GM20000 (cell line): ENCODE measurements at places on chromosomes 4 and X.

DNA sequence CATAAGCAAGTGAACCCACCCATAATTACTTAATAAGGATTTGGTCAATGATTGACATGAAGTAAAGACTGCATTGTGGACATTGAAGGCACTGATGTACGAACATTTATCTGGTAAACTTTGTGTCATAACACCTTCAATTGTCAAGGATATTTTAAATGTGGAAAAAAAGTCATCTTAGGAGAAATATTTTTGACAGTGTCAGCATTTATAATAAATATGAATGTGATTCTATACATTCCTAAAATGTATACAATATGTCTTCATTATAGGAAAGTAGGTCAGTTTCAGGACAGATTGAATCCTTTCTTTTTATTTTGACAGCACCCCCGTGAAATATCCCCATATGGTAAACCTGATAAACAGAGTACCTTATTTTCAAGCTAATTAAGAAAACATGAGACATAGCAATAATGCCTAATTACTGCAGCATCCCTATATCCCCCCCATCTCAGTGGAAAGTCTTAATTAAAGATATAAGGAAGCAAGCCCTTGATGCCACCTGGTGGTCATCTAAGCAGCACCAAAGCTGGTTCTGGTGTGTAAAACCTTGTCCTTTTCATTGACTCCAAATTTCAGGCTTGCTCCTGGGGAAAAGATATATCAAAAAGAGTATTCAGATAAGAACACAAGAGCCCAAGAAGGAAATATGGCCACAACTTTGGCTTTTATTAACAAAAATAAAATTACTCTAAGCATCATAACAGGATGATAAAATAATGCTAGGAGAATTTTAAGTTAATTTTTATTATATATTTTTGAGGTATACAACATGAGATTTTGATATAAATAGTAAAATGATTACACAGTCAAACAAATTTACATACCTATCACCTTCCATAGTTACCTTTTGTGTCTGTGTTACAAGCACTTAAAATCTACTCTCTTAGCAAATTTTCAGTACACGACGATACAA is 379.7 kb downstream of the TLL1 start:
- DNase-seq: peak; percentile 5

DNA sequence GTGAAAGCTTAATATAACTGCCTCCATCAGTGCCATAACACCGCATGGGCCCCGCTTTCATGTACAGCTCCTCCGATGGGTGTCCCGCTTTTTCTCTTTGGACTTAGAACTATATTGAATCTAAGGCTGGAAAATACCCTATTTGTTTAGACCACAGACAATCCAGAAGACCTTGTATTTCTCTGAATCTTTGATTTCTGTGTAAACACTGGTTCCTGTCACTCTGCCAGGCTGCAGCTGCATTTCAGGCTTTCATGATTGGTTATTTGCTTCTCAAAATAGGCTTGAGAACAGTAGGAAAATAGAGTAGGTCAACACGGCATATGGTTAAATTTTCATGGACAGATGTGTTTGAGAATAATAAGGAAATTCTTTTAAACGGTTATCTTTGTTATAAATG is 80.0 kb downstream of the NWD2 start:
- DNase-seq: no peak

GRCh38 chr4:98939892-98940298 is 11.0 kb upstream of the EIF4E start:
- DNase-seq: no peak

- DNase-seq: no peak
Measured at GRCh38 chr4:74794382-74795010, at the start of gene BTC. Gene BTC (minus strand): TSS chr4:74794523. CDS start chr4:74794325, 198 bp downstream.

- DNase-seq: no peak
Measured at GRCh38 chr4:129008096-129008495, 85.2 kb downstream of the SCLT1 start.

GRCh38 chrX:15619053-15619755 is 18.4 kb upstream of the ACE2 start:
- no peak for DNase-seq

DNA sequence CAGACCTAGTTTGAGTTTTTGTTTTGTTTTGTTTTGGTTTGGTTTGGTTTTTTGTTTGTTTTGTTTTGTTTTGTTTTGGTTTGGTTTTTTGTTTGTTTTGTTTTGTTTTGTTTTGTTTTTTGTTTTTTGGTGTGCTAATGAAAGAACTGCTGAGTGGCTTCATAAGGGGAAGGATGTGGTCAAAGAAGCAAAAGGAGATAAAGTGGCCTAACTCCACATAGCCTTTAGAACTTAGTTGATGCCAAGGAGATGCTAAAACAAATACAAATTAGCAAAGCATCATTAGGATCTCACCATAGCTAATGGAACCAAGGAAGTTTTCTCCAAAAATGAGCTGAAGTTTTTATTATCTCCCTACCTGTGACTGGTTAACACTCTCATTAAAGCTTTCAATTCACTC is 44.6 kb upstream of the TMEM164 start:
- DNase-seq: no peak

GRCh38 chr4:168099195-168099594 is 6.9 kb downstream of the ANXA10 start:
- no peak for DNase-seq

- no peak for DNase-seq
Measured at GRCh38 chr4:126742048-126742447, 890.7 kb upstream of the INTU start.

DNA sequence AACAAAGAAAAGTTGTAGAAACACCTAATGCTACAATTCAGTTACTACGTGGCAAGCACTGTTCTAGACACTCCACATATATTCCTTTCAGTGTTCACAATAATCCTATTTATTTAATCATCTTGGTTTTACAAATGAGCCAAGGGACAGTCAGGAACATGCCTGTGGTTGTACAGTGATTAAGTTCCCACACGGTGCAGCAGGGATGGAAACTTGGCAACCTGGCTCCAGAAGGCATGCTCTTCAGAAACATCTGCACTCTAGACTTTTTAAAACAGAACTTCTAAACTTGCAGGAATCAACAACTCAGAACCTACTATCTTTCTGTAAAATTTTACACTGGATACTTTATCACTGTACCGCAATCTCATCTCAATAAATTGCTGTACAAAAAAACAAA is 32.1 kb downstream of the TAPT1 start:
- no peak for DNase-seq

GRCh38 chr4:147421456-147421855 is 59.4 kb upstream of the EDNRA start:
- DNase-seq: no peak

DNA sequence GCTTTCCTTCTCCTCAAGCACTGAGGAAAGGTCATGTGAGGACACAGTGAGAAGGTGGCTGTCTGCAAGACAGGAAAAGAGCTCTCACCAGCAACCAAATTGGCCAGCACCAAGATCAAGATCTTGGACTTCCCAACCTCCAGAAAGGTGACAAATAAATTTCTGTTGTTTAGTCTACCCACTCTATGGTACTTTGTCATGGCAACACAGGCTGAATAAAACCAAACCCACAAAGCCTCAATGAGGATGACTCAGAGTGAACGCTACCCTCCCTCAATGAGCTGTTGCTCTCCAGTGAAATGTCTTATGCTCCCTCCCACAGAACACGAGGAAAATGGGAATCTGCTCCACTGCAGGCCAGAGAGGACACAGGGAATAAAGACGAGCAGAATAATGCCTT is 244.1 kb downstream of the RAB28 start:
- no peak for DNase-seq

- DNase-seq: no peak
Measured at GRCh38 chr4:155914782-155915181, 11.3 kb downstream of the TDO2 start.

- no peak for DNase-seq
Measured at GRCh38 chr4:24689212-24689611, 104.9 kb upstream of the DHX15 start.

DNA sequence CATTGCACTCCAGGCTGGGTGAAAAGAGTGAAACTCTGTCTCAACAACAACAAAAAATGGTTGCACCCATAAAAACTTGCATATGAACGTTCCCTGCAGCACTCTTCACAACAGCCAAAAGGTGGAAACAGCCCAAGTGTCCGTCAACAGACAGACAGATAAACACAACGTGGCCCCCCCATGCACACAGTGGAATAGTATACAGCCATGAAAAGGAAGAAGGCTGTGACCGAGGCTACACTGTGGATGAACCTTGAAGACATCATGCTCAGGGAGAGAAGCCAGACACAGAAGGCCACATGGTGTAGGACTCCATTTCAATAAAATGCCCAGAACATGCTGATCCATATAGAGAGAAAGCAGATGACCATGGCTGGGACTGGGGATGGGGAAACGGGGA is 33.5 kb upstream of the ASMTL start:
- DNase-seq: no peak

DNA sequence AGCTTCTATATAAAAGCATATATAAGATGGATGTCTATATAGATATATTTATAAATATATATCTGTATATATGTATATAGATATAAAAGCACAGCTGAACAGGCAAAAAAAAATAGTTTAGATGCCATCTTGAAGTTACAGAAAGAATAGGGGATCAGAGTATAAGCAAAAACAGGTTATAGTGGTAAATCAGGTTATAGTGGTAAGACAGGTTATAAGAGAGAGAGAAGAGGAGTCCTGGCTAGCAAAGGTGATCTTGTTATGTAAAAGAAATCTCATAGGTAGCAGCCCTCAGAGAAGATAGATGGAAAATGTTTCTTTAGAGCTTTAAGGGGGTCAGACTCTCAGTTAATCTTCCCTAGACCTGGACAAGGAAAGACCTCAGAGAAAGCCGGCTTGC is 1263.1 kb downstream of the PCDH7 start:
- no peak for DNase-seq

DNA sequence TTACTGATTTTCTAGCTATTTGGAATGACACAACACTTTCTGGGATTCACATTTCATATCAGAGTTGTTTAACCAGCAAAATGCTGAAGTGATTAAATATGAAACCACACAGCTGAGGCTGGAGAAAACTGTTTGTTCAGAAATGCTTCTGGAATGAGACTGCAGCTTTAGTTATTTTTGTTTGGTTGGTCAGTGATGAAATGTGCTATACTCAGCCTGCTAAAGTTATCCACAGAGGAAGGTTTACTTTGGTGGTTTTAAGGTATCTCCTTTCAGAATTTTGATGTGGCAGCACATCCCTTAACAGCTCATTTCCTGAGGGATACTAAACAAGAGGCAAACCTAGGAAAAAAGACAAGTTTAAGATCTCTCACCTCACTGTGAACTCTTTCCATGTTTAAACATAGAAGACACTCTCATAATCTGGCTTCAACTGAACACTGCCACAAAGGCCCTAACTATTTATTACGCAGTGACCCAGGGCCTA is 106.6 kb upstream of the PDE5A start:
- DNase-seq: no peak

- DNase-seq: no peak
Measured at GRCh38 chr4:152448854-152449253, 87.0 kb downstream of the FBXW7 start.

DNA sequence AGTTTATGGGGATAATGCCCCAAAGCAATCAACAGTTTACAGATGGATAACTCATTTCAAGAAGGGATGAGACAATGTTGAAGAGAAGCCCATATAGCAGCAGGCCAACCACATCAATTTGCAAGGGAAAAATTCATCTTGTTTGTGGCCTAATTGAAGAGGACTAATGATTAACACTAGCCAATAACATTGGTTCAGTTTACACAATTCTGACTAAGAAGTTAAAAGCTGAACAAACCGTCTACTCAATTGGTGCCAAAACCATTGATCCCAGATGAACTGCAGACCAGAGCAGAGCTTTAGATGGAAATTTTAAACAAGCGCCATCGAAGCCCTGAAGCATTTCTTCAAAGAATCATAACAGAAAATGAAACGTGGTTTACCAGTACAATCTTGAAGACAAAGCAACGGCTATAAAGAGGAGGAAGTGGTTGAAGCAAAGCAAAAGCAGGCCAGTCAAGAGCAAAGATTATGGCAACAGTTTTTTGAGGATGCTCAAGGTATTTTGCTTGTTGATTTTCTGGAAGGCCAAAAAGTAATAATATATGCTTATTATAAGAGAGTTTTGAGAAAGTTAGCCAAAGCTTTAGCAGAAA is 20.5 kb upstream of the BLTP1 start:
- DNase-seq: no peak

GRCh38 chr4:10096201-10096977 is 20.2 kb downstream of the WDR1 start:
- DNase-seq: peak; percentile 85

DNA sequence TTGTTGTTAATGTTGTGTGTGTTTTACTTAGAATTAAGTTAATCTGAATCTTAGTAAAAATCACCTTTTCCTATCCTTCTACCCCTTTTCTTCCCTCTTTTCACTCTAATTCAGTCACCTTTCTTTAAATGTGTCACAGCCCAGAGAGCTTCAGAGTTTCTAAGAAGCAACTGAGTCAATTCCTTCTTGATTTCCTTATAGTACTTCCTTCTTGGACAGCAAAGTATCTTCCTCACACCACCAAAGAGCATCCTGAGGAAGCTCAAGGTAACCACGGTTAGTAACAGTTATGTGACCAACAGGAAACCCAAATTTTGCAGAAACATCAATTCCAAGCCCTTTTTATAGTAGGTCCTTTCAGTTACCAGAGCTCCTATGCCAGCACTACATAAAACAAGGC is 243.2 kb upstream of the BMP3 start:
- DNase-seq: no peak

GRCh38 chr4:56130606-56131155 is 181.9 kb downstream of the CEP135 start:
- no peak for DNase-seq

GRCh38 chrX:130676861-130677260 is 226.1 kb downstream of the ENOX2 start:
- DNase-seq: no peak

GRCh38 chrX:151039351-151039750 is 56.2 kb downstream of the HMGB3 start:
- DNase-seq: no peak

DNA sequence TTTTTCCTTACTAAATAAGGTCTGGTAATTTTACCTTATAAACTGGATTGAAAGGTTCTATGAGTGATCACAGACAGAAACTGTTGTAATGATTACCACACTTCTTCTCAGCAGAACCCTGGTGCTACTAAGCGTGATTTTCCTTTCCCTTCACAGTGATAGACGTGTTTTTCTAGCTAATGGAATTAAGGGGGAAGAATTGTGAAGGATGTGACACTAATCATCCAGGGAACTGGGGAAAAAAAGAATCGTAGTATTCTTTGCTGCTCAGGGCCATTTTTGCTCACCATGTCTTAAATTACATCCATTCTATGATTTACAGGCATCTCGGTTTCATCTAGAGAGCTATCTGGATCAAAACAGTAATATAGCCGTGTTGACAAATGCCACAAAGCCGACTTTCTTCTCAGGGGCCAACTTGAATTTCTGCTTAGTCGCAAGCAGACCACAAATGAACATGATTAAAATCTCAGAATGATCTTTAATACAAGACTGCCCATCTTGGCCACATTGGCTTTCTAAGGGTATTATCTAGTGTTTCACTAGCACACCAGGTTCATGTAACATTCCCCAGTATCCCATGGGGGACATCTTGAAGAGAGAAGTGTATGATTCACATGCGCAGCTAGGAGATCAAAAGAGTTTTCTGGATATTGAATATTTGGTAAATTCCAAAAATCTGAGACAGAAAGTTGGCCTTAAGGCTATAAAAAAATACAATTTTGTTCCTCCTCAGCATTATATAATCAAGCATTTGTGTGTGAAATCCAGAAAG is 154.0 kb downstream of the UGT8 start:
- no peak for DNase-seq
